ENCODE measurements at places on chromosomes 5 and 9. TPM values are rescaled to one million over a fixed set of nuclear protein-coding genes. Genes with fewer than 3 reads are reported as not detected.

TYRP1 gene
- not detected for total RNA-seq

GALT gene
- 81.9 TPM for total RNA-seq

OR1L6 gene
- total RNA-seq = not detected

SMIM33 gene
- total RNA-seq = not detected

SUSD3 gene
- total RNA-seq = 2.1 TPM

PCDHGA10 gene
- 0.61 TPM for total RNA-seq

GZMA gene
- total RNA-seq = 530 TPM

IL3 gene
- not detected for total RNA-seq

SHISAL2B gene
- not detected for total RNA-seq

RNF20 gene
- 35.5 TPM for total RNA-seq

DTWD2 gene
- 6.0 TPM for total RNA-seq

CA9 gene
- total RNA-seq = not detected

NRARP gene
- 0.88 TPM for total RNA-seq

PCDHB13 gene
- not detected for total RNA-seq

BARHL1 gene
- total RNA-seq = not detected

CCL28 gene
- 25.1 TPM for total RNA-seq

FOXD4 gene
- not detected for total RNA-seq

PCDHGA5 gene
- total RNA-seq = 0.12 TPM

- DNase-seq = no peak
Observed at GRCh38 chr5:127505905-127506304, 11.5 kb upstream of the PRRC1 start.

- DNase-seq = no peak
Observed at GRCh38 chr5:82635561-82636288, 357.6 kb upstream of the RPS23 start.

DNA sequence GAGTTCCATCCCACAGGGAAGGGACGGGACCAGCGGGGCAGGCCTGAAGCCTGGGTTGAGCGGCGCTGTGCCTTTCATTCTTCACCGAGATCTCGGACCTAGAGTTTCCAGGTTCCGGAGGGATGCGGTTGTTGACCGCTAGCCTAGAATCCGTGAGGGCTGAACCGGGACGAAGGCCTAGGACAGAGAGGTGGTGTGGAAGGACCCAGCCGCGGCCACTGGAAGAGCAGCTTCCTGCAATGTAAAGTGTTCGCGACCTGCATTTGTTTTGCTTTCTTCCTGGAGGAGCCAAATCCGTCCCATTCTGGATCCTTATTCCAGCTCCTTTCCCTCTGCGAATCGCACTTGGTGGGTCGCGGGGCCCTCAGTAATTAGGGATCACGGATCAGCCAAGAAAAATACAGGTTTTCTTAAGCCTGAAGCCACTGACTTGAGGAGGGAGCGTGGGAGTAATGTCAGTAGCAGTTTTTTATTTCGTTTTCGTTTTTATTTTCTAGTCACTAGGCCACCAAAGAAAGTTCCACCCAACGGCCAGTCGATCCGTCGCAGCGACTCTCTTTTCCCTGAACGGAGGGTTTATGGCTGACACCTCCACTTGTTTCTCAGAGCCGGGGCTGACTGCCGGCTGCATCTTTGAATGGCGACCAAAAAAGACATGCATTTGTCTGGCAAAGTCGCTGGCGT lies 48.6 kb downstream of the ANXA2R start:
- DNase-seq = no peak

GRCh38 chr5:115641948-115642347 lies 16.1 kb upstream of the TMED7 start:
- DNase-seq = no peak

- no peak for DNase-seq
Observed at GRCh38 chr5:30959238-30959637, 234.2 kb upstream of the CDH6 start.

DNA sequence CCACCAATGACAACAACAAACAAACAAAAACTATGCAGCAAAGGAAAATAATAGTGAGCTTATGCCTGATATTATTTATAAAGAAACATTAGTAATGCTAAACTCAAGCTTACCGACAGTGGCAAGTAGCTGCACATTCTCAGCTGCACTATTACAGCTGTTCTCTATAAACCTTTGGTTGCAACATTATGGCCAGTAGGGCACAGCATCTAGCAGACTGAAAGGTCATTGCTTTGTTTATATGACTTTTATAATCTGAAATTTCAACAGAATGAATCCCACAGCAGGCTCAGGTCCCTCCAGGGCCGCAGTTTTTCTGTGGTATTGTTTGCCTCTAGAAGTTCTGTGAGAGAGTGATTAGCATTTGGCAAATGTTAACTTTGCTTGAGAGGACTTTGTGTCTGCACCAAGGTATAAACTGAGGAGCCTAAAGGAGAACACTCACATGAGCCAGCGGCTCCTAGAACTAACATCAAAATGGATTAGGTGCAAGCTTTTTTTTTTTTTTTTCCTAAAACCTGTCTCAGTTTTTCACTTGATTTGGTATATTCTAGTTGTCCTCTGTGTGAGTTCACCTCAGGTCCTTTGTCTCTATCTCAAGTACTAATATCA lies 58.3 kb downstream of the IZUMO3 start:
- no peak for DNase-seq

DNA sequence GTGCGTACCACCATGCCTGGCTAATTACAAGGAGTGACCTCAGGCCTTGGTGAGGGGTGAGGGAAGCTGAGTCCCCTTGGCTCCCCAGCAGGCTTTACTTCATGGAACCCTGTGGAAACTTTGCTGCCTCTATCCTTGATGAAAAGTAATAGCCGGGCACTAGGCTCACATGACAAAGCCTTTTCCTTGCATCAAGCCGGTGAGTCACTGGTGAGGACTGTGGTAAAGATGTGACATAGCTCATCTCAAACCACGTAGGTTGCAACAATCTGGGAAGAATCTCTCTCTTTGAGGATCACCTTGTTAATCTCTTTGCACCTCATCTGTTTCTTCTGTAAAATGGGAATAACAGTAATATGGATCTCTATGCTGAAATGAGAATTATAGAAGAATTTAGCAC lies 116.3 kb upstream of the SLC25A48 start:
- no peak for DNase-seq

GRCh38 chr9:69857131-69857530 lies 36.5 kb downstream of the CFAP95 start:
- no peak for DNase-seq

DNA sequence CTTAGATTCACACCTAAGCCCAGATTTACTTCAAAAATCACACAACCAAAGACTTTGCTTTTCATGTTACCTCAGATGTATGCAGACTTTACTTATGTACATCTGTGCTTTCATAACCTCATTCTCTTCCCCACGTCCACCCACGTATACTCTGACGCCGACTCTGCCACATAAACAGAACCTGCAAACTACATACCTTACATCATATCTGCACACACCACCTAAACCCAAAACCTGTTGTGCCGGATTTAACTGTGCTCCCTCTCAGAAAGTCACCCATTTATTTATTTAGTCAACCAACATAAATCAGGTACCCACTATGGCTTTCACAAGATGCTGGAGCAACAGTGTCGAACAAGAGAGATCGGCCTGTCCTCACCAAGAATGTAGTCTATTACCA lies 1.0 kb upstream of the DPYSL3 start:
- DNase-seq = no peak

DNA sequence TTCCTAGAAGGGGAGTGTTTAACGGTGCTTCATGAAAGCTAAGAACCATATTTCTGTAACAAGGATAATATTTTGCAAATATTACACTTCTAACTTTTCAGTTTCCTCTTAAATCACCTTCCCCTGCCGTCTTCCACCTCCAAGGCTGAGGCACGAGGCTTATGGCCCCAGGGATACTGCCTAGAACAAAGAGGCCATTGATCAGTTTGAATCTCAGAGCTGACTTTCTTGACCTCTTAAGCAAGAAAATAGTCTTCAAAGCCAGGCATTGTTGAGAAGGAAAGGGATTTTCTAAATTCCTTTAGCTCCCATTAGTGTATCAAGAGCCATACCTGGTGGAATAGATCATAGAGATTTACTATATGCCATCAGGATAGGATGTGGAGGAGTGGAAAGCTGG lies 566.2 kb downstream of the BNC2 start:
- DNase-seq = no peak

GRCh38 chr9:75072895-75073294 lies 15.1 kb downstream of the NMRK1 start:
- no peak for DNase-seq

- DNase-seq = no peak
Observed at GRCh38 chr5:94969174-94969573, 315.7 kb downstream of the MCTP1 start.

GRCh38 chr9:110087605-110088004 lies 120.4 kb downstream of the C9orf152 start:
- no peak for DNase-seq

GRCh38 chr5:136907371-136907770 lies 542.0 kb upstream of the TRPC7 start:
- DNase-seq = no peak

DNA sequence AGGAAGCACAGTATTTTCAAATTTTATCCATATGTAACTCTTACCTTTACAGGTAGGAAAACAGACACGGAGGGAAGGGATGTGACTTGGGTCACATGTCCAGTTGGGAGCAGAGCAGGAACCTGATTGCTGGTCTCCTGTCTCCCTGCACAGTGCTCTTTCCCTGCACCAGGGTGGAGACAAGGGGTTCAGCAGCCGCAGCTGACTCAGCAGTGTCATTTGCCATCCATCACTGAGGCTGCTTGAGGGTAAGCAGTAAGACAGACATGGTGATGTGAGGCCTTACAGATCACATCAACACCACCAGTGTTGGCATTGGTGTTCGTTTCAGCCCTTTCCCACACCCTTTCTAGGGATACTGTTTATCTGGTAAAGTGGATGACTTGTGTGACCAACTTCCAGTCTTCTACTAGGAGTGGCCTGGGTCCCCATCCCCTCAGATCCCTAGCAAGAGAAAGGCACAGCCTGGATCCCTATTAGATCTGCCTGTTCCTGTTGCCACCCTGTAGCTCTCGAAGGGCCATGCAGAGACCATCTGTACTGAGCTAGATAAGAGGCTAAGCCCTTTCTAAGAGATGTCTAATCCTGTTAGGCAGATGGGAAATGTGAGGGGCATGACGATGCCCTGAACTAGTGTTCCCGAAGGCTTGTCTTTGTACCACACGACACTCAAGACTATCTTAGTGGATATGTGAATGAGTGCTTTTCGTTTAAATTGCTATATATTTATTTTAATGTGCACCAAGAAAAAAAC lies 29.1 kb downstream of the FRMPD1 start:
- no peak for DNase-seq

DNA sequence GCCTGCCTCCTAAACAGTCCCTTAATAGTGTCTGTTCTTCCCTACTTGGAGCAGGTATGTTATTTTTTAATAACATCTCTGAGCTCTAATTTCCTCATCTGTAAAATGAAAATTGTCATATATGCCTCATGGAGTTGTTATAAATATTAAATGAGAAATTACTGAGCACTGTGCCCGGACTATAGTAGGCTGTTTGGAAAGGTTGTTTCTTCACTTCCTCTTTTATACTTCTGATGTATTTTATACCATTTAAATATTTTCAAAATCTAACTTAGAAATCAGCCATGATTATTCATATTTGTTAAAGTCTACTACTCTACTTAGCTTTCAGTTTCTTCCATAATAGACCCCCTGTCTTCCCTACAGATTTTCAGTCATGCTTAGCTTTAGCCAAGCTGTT lies 30.5 kb upstream of the HAPLN1 start:
- no peak for DNase-seq

GRCh38 chr9:80968611-80969010 lies 720.7 kb downstream of the TLE1 start:
- DNase-seq = no peak

DNA sequence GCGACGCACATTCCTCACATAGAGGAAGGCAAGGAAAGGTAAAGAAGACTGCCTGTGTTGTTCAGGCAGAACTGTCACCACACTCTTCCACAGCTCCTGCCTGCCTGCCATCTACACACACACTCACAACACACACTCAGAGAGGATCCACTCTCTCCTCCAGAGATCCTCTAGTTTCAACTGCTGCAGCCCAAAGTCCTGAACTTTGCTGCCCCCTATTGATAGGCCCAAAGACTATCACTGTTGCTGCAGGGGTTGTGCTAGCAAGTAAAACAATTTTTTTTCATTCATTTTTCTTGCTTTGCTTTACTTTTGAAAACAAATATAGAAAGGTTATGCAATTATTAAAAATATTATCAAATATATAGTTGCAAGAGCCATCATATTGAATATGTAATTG lies 5.9 kb upstream of the CFAP90 start:
- peak; percentile 53 for DNase-seq

- DNase-seq = no peak
Observed at GRCh38 chr5:91315701-91316100, 67.4 kb downstream of the ARRDC3 start.

- DNase-seq = no peak
Observed at GRCh38 chr9:95010431-95010838, 283.9 kb downstream of the AOPEP start.

GRCh38 chr5:74378464-74378863 lies 262.1 kb downstream of the ENC1 start:
- DNase-seq = no peak

- no peak for DNase-seq
Observed at GRCh38 chr9:4077499-4078102, 222.3 kb downstream of the GLIS3 start.

DNA sequence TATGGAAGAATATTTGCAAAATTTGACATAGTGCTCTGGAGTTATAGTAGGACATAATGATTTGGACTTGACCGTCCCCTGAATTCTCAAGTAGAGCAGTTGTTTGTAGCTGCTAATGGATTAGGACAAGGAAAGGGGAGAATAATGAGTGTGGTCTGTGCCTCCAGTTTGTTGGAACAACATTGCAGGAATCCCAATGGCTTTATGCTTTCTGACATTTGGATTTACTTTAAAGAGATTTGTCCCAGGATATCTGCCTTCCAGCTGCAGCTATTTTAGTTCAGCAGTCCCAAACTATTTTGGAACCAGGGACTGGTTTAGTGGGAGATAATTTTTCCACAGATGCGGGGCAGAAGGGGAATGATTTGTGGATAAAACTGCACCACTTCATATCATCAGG lies 648.2 kb downstream of the SLCO4C1 start:
- no peak for DNase-seq

DNA sequence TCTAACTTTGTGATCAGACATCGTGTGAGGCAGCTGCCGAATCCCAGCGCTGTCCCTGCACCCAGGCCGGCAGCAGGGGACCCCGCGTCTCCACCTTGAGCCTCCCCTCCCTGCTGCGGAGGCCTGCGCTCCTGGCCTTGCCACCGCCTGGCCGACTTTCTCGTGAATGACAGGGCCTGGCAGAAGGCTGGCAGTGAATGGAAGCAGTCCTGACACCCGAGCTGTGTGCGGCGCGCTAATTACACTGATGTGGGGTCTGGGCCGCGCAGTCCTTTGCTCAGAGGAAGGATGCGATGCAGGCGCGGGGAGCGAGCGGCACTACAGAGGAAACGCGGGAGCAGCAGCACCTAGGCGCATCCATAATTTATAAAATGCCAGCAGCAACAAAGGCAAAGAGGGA lies 40.3 kb downstream of the POU4F3 start:
- no peak for DNase-seq

Measured in natural killer cell (primary cell).